ENCODE measurements at places on chromosomes 5 and 9.

- DNase-seq = no peak
These were observed 239.4 kb upstream of the PANK3 start for GRCh38 chr5:168818558-168818957.

DNA sequence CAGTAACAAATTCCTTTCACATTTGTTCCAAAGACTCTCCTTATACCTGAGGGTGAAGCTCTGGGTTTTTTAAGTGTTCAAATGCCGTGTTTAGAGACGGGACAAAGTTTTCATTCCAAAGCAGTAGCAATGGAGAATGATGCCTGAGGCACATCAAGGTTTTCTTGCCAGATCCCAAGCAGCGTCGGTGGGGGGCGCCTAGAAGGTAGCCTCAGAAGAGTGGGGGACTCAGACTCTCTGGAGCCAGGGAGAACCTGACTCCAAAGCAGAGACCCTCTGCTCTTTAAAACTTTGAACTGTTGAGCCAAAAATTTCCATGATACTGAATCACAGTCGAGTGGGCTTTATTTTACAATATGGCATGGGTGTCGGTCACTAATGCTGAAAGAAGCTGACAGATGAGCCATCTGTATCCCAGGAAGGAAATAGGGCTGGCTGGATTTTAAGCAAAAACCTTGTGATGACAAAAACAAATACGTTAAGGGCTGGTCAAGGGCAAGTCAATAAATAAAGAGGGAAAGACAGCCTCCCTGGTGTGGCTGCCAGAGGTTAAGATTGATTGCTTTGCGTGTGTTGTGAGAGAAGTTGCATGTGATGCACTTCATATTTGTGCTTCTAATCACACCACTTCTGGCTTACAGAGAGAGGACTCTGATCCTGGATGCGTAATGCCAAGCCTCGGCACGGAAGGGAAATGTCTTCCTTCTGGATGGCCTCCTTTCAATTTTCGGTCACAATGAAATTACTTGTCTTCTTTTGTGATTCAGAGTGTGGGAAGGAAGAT lies 161.1 kb upstream of the EFNA5 start:
- DNase-seq = no peak

- DNase-seq = no peak
These were observed 58.1 kb downstream of the NNT start for GRCh38 chr5:43661102-43661501.

DNA sequence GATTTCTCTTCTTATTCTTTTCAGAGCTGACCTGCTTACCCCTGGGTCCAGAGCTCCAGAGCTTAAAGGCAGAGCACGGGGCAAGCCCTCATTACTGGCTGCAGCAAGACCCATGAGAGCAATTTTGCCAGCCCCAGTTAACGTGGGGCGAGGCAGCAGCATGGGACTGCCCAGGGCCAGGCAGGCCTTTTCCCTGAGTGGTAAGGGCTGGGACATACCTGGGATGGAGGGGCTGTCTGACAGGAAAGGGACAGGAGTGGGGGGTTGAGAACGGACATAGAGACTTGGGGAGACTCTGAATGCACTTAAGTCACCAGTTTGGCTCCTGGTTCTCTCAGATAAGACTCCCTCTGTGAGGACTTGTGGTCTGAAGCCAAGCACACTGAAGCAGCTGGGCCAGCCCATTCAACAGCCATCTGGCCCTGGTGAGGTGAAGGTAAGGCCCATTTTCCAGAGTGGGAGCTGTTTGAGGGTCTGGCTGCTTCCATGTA lies 26.2 kb downstream of the HMGXB3 start:
- no peak for DNase-seq

DNA sequence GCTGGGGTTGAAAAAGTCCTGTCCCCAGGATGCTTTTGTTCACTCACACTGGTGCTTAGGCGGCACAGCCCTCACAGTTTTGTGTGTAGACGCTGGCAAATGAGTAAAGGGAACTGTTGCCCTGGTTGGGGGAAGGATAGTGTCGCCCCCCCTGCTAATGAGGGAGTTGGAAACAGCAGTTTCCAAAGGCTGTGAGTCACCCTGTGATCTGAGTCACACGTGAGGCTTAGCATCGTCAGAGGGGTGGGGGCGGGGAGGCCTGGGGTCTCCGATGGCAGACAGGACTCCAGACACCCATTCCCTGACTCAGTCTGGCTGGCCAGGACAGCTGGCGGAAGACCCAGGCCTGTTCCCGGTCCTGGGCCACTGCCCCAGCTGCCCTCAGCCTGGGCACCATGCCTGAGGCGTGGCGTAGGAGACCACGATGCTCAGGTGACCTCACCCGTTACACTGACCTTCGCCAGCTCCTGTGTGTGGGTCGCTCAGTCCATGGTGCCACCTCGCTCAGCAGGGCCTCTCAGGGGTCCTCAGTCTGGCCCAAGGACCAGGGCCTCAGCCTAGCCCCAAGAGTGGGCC lies 2.9 kb downstream of the DNAJB5 start:
- no peak for DNase-seq

DNA sequence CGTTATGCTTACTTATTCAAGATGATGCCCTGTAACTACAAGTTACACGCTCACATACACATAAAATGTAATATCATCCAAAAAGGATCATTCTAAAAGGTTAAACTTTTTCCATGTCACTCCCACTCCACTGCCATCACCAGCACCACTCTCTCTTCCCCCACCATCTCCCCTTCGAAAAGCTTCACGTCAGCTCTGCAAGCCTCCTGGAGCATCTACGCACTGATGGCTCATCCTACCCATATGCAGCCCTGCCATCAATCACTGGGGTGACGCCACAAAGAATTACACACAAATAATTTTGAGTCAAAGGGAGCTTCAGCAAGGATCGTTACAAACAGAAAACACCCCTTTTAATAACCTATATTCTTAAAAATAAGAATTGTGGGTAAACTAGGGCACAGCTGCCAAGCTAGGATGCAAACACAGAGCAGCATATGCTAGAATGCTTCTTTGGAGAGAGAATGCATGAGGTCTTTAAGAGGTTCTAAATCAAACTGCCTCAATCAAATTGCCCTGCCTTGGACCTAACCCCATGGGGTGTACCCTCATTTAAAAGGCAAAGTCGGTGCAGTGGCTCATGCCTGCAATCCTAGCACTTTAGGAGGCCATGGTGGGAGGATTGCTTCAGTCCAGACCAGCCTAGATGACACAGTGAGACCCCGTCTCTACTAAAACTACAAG lies 56.1 kb downstream of the SHB start:
- DNase-seq = no peak

- no peak for DNase-seq
These were observed 915 bp downstream of the ZFAND5 start for GRCh38 chr9:72363908-72364678.

- DNase-seq = no peak
These were observed 162.7 kb downstream of the C9orf50 start for GRCh38 chr9:129458155-129458661.

DNA sequence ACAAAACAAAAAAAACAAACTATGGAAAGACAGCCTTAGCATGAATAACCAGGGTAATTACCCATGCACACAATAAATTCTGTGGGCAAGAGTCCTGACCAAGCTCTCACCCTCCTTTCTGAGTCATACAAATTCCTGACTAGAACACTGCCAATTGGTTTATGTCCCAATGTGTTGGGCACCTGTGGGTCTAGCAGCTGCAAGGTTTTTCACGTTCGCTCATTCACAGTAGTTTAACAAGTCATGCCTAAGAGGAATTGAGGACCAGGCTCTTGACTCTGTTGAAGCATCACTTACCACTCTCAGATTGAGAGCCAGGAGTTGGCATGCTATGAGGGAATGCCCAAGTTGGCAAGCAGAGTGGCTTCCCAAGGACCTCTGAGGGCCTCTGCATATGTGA lies 205.5 kb upstream of the SLC24A2 start:
- DNase-seq = no peak

- no peak for DNase-seq
These were observed 96.5 kb upstream of the ZNF608 start for GRCh38 chr5:124842725-124843595.

DNA sequence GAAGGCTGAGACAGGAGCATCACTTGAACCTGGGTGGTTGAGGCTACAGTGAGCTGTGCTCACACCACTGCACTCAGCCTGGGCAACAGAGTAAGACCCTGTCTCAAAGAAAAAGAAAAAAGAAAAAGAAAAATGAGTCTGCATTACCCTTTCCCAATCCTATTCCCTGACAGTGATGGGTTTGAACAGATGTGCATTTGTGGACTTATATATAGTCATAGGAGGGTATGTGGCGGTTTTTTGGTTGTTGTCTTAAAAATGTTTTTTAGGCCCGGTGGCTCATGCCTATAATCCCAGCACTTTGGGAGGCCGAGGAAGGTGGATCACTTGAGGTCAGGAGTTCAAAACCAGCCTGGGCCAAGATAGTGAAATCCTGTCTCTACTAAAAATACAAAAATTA lies 13.4 kb downstream of the HDHD3 start:
- DNase-seq = no peak

DNA sequence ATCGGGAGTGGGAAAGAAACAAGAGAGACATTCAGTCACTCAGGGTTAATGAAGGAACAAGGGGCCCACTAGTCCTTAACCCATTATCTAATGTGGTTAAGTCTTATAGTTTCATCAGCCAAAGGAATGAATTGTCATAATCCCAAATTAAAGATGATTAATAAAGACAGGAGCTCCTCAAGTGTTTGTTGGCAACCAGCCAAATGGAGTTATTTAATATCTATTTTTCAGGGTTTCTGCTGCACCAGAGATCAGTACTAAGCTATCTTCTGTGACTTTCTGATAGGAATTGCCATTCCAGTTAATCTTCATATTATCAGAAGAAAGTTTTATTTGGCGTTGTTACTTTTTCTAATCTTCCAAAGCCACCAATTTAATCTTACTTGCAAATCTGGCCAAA lies 34.0 kb upstream of the FCHO2 start:
- DNase-seq = no peak

DNA sequence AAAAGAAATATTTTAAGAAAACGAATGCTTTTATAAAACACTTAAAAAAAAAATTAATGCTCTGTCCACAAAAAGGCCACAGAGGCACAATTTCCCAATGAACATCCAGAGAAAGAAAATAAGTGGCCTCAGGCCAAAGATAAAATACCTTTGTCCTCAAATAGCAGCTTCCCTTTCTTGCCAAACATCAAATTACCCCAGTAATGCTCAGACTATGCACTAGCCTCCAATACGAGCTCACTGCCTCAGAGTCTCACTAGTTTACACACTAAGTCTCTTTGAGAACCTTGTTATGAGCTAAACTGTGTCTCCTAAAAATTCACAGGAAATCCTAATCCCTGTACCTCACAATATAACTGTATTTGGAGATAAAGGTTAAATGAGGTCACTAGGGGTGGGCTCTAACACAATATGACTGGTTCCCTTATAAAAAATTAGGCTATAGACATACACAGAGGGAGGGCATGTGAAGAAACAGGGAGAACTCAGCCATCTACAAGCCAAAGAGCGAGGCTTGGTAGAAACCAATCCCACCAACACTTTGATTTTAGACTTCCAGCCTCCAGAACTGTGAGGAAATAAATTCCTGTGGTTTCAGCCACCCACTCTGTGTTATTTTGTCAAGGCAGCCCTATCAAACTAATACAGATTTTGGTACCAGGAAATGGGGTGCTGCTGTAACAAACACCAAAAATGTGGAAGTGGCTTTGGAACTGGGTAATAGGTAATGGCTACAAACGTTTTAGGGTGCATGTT lies 4.4 kb downstream of the MPDZ start:
- no peak for DNase-seq

GRCh38 chr5:43042176-43042625 lies 2.1 kb upstream of the ANXA2R start:
- no peak for DNase-seq

DNA sequence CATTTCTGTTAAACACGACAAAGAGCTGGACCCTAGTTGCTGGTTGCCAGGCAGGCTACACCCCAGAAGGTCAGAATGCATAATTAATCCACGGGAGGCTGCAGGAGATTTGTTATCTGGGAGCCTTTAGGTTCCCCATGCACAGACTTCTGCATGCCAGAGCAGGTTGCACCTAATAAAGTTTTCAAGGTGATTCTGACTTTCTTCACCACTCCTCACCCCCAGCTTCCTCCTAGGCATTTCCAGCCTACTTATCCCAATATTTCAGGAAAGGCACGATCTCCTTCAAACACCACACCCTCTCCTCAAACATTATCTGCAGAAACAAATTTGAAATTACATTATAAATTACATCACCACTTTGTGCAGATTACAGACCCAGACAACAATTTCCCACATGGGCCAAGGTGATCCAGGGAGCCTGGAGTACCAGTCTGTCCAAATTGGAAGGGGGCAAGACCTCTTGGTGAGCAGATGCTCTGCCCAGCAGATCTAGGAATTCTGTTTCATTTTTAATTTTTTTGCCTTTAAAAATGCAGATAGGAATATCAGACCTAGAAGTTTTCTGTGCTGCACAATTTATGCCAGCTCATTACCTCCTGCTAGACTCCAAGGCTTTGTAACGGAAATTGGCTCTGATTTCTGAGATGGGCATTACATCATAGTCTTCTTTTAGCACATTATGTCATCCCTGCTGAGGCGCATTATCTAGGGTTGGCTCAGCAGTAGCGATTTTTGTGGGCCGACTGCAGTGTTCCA lies 363.4 kb upstream of the SLC30A5 start:
- DNase-seq = peak; percentile 24

DNA sequence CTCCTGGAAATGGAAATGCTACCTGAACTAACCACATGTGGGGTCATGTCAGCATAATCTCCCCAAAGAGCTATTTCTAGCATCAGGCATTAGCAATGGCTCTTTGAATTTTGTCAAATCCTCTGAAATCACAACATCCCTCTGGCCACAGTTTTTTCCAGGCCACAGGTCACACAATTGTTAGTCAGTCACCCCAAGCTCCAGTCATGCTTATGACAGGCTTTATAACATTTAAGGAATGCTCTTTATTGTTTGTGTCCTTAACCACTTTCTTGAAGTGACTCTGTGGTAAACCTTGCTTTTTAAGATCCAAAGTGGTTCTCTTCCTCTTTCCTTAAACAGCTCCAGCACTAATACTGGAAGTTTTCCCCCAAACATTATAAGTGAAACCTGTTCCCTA lies 169.2 kb upstream of the HMHB1 start:
- no peak for DNase-seq

- no peak for DNase-seq
These were observed 268.2 kb downstream of the MLLT3 start for GRCh38 chr9:20353931-20354652.

- no peak for DNase-seq
These were observed 946 bp downstream of the ADCY2 start for GRCh38 chr5:7396713-7397454.

GRCh38 chr5:172303162-172303561 lies 19.6 kb upstream of the UBTD2 start:
- DNase-seq = no peak

- no peak for DNase-seq
These were observed 84.3 kb downstream of the ZNF462 start for GRCh38 chr9:106947106-106947900.

DNA sequence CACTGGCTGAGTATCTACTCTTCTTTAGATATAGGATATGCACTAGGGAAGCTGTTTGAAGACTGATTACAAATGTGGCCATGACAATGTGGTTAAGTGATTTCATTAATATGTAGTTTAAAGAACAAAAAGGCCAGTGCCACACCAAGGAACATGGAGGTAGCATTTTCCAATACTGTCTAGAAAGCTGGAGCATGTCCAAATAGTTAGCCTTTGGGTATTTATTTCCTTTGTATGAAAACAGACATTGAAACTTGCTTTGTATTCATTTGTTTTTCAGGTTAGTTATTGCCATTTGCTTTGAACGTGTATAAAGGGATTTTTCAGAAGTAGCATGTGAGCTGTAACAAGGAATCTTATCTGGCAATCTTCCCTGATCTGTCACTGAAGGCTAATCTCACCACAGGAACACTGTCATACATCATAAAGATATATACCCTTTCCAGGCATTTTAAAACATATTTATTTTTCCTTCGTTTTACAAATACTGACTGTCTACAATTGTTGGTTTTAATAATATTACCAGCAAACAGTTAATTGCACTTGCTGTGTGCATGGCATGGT lies 93.4 kb downstream of the PLPPR1 start:
- DNase-seq = no peak
